NCI-H187 (cell line): ENCODE measurements at places on chromosomes 7 and 10.

- DNase-seq, result no peak
Measured at GRCh38 chr7:99254390-99254789, 18.2 kb upstream of the MYH16 start.

DNA sequence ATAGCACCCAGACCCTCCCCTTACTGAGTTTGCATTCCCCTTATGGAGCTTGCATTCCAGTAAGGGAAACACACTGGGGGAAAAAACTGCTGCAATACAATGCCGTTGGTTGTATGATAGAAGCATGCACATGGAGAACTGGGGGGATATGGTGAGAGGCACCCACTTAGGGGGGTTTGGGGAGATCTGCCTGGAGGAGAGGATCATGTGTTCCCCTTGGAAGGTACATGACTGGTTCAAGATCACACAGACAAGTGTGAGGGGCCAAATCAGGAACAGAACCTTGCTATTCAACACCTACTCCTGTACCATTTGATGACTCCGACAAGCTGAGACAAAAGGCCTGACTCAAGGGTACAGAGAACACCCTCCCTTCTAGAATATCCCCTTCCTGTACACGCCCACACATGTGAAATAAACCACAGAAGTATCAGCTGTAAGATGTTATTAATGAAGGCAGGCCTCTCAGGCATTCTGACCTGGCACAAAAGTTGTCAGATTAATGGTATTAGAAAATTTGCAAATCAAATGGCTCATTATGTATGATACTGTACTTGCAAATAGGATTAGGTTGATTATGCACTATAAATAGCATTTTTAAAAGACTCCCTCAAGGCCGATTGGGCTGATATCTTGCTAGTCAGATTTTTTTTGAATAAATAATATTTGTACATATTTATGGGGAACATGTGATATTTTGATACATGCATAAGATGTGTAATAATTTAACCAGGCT, 122.2 kb downstream of the NPY start:
- no peak for DNase-seq

DNA sequence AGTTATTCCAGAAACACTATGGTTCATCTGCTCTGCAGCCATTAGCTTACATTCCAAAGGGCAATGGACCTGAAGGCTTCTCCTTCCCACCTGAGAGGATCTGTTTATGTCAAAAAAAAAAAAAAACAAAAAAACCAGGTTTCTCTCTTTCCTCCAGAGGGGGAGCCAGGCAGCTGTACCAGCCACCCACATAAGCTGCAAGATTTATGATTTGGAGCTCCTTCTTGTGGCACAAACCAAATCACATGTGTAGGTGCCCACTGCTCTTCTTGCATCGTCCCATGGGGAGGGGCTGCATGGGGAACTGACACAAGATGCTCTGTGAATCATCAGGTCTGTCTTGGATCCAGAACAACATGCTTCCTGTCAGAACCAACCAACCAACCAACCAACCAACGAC, 231.6 kb upstream of the IGFBP3 start:
- DNase-seq, result no peak

- DNase-seq, result no peak
Measured at GRCh38 chr7:28165261-28165660, 15.3 kb downstream of the JAZF1 start.

- peak; percentile 15 for DNase-seq
Measured at GRCh38 chr7:4416396-4417056, 265.6 kb upstream of the FOXK1 start.

DNA sequence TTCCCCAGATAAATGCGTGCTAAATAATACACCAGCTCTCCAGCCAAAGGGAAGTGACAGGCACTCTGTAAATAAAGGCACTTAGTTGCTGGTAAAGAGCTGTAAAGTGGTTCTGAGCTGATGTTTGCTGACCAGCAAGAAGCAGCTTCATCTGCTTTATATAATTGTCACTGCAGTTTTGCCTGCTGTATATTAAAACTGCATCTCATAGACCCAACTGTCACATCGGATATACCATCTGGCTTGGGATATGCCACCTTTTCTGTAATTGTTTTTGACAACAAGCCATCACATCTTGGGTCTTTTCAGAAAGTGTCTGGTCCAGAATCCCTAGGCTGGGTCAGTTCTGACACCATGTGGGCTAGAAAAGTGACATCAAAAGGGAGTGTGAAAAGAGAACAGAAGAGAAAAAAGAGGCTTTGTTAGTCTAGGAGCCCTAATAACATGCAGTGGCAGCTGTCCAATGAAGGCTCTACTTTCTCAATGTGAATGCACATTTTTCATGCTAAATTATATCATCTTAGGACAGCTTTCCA, 697.6 kb downstream of the KCNMA1 start:
- peak; percentile 3 for DNase-seq

DNA sequence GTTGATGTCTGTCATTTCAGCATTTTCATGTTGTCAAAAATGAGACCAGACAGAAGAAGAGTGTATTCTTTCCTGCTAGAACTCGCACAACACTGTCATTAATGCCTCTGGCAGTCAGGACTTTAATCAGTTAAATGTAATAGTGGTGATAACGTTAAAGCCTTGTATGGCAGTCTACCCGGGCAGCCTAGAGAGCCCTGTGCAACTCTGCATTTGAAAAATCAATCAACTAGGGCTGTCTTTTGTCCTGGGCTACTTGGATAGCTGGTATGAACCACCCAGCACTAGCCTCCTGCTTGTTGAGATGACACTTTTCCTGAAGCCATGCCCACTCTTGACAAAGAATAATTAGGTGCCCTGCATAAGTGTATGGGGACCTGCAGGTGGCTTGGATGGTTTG, 19.8 kb downstream of the MGMT start:
- DNase-seq, result no peak

GRCh38 chr10:124083740-124084397, 9.5 kb downstream of the CHST15 start:
- DNase-seq, result no peak

GRCh38 chr7:140676306-140676705, 3.6 kb downstream of the ADCK2 start:
- DNase-seq, result no peak

DNA sequence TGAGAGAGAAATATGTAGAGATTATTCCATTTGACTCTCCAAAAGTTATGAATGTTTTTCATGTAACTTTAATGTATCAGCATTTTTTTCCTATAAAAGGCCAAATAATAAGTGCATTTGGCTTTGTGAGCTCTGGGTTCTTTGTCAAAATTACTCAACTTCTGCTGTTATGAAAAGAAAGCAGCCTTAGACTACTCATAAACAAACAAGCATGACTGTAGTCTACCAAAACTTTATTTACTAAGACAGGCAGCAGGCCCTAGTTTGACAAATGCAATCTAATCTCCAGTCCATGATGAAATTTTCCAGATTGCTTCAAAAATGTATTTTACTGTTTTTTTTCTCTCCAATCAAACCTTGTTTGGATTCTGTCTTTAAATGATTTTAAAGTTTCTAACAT, 46.3 kb downstream of the MRPL32 start:
- no peak for DNase-seq
